Neural crest cell (in vitro differentiated cells): ENCODE measurements at places on chromosomes 6 and 20.

DNA sequence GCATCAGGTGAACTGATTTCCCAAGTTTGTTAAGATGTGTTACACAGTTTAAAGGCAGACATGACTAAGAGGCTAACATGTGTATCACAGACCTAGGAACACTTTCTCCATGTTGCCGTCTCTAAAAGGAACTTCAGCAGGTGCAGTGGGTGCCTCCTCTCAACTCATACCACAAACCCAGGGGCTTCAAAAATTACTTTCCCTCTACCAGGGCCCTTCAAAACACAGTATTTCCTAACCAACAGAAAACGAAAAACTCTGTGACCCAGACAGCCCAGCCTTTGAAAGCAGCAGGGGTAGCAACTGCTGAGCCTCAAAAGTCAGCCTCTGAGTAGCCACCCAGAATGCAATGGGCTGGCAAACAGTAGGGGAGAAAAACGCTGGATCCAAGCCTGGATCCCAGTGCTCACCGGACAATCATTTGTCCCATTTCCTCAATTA lies 28.5 kb downstream of the B4GALT5 start:
- no peak for DNase-seq

- no peak for DNase-seq
These were observed 2.0 kb downstream of the FYN start for GRCh38 chr6:111871207-111871606.

DNA sequence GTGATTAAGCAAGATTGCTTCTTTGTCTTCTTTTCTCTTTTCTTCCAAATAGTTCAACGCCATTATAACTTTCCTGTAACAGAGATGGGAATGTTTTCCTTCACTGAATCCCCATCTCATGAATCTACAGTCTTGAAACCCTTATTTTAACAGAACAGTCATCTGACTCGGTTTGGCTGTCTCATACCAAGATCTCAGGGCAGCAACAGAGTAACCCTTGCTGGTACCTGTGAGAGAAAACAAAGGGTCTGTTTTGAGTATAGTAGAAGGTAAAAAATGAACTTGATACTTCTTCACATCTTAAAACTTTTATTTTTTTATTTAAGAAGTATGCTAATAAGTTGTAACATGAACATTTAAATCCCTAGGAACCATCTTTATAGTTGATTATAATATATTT lies 19.6 kb upstream of the DSE start:
- DNase-seq: no peak

GRCh38 chr6:14645841-14646240 lies 528.3 kb downstream of the CD83 start:
- no peak for DNase-seq

DNA sequence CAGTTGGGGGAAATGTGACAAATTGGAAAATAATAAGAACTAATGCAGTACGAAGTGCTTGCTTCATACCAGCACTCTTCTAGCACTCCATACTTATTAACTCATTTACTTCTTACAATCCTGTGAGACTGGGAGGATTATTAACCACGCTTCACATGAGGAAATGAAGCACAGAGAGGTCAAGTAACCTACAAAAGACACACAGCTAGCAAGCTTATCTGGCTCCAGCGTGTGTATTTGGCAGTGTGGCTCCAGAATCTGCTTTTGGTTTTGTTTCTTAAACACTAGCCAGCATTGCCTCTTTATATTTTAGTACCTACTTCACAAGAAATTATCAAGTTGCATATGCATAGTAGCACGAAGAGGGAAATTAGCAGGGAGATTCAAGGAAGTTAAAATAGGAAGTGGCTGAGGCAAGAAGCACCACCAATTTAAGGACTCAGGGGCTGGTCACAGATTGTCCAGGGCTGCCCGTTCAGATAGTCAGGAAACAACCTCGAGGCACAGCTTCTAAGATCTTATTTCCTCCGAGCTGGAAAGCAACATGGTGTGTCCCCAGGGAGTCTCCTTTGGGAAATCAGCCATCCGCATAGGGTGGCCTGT lies 302.7 kb upstream of the PRDM1 start:
- no peak for DNase-seq

DNA sequence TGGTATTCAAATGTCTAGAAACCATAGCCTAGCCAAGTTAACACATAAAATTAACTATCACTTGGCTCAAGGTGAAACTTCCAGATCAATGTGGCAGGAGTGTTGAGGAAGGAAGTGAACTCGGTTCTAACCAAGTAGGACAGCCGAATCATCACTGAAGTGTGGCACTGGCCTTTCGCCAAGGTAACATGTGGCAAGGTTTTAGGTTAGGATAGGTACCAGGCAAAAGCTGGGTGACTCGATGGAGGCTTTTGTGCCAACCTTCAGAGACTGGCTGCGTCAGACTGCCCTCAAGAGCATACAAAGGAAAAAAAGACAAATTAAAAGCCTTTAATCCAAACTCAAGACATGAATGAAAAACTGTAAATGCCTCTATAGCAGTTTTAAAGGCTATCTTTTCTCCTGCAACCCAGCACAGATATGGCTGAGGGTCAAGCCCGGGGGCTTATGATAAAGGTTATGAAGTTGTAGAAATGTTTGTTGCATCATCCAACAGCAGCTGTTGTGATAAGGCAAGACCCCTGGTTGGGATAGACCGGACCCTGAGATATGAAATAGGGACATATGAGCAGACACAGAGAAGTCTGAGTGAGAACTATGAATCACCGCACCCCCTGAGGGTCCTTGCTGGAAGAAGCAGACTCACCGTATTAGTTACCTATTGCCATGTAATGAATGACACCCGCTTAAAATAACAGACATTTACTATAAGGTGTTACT lies 11.9 kb downstream of the PSMB9 start:
- no peak for DNase-seq

GRCh38 chr6:146857980-146858347 lies 259.2 kb downstream of the ADGB start:
- DNase-seq: no peak
